ENCODE measurements at places on chromosomes 2 and 18.

GRCh38 chr2:138922973-138923563 lies 142.9 kb upstream of the NXPH2 start:
- DNase-seq: no peak

DNA sequence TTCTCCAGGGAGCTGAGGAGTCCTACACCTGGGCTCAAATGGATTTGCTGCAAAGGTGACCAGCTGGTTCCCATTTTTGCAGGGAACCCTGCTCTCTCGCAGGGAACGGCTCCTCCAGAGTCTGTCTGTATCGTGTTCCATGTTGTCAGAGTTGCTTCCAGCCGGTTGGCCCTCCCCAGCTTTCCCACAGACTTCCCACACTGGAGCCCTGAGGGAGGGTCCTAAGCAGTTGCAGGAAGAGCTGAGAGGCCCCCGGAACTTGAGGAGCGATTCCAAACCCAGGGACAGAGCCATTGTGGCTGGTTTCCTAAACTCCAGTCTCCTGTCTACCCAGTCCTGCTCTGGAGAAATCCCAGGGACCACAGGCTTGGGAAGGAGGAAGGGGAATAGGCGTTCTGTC lies 121.7 kb upstream of the PPP1CB start:
- DNase-seq: no peak

DNA sequence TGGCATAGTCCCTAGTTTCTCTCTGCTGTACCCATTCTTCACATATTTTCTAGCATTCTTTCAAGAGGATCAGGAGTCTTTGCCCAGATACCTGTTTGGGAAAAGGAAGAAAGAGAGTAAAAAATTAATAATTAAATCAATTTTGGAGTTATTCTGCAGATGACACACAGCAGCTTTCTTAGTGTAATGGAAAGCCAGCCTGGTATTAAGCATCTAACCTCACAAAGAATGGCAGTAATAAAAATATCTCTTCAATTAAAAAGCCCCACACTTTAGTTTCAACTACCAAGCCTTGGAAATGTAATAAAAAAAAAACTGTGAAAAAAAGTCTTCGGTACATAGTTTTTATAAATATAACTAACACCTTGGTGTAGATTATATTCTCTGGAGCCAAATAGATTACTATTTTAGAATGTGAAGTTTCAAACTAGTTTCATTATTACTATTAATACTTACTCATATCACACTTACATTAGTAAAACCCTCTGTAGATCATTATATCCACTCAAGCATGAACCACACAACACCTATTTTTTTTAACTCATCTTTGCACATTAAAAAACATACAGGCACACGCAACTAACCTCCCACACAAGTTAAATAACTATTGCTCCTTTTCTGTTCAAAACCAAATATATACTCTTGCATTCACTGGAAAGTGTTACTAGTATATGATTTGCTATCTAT lies 90.9 kb downstream of the GPD2 start:
- DNase-seq: no peak

- DNase-seq: no peak
Measured at GRCh38 chr2:226981791-226982326, 146.0 kb downstream of the RHBDD1 start.

- no peak for DNase-seq
Measured at GRCh38 chr2:105490204-105490603, 91.4 kb upstream of the FHL2 start.

- DNase-seq: no peak
Measured at GRCh38 chr18:74861154-74861553, 263.5 kb downstream of the ZNF407 start.

DNA sequence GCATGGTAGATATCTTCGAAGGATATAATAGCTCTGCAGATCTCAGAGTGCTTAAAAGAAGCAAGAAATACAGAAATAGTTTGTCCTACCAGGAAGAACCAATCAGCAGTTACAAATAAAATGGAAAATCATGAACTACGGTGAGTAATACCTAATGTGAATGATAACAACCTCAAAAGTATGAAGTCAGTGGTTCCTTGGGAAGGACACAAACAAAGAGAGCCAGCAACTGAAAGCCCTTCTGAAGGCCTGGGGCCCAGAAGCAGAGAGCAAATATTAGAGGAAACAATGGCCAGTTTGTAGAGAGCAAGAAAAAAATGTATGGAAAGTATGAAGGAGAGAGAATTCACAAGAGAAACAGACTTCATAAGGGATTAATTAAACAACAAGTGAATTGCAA lies 226.8 kb upstream of the CHST9 start:
- no peak for DNase-seq

- no peak for DNase-seq
Measured at GRCh38 chr2:38935568-38936172, 46.0 kb downstream of the ARHGEF33 start.

DNA sequence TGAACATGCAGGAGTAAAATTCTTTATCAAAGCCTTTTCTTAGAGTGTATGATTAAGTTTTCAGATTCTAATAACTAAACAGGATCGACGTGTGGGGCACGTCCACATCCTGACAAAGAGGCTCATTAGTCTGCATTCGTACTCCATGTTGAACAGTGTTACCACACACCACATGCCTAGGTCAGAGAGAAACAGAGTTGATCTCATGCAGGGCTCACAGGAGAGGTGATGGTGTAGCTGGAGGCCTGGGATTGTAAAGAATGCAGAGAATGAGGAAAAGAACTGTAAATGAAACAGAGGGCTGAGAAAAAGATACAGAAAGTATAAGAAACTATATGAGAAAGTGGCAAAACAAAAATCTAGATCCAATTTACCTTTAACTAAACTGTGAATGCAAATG lies 632.5 kb downstream of the BCL11A start:
- no peak for DNase-seq

DNA sequence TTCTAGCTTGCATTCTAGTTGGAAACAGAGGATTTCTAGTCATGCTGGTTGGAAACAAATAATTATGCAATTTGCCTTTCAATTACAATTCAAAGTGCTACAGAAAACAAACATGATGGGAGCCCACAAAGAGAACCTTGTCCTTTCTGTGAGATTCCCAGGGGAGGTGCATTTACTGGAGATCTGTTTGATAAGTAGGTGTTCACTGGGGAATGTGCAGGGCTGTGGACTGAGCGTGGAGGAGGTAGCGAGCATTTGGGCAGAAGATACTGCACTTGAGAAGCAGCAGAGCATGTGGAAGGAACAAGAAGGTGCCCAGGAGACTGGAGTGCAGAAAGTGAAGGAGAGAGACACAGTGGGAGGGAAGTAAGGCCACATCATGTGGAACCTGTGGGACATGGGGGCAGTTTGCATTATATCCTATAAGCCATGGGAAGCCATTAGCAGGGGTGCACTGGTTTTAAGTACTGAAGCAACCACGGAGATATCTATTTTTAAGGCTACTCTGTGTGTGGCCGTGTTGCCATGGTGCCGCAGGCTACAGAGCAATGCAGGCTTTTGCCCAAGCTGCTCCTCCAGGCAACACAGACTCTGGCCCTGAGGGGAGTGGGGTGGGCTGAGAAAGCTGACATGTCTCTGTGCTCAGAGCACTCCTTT lies 154.0 kb downstream of the ANTXR1 start:
- no peak for DNase-seq

DNA sequence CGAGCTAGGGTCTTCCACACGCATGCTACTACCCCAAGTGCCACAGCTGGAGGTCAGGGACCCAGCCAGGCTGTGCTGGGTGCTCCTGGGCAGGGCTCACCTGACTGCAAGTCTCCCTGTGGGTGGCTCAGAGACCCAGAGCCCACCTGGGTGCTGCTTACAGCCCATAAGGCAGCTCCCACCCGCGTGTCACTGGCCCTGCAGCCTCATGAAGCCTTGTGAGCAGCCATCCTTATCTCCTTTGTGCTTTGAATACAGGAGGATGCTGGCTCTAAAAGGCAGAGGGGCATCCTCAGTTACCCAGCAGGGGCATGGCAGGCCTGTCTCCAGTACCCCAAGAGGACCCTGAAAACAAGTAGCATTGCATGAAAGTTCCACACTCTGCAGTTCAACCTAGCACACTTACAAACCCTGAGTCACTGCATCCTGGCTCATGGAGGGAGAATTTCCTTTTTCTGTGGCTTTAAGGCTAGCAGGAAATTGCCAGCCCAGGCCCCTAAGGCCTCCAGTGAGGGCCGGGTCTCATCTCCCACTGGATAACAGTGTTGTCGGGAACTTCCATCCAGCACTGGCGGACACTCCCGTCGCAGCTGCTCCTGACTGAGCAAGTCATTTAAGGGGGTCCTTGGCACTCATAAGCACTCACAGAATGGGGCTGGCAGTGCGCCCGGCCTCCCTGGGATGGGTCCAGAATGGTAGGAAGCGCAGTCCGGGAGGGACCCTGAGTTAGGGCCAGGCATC lies 137.1 kb downstream of the RPIA start:
- no peak for DNase-seq
